ENCODE measurements at places on chromosomes 3 and 15.
A peak's percentile ranks its signal among the peaks of the same experiment; 100 is the strongest.

DNA sequence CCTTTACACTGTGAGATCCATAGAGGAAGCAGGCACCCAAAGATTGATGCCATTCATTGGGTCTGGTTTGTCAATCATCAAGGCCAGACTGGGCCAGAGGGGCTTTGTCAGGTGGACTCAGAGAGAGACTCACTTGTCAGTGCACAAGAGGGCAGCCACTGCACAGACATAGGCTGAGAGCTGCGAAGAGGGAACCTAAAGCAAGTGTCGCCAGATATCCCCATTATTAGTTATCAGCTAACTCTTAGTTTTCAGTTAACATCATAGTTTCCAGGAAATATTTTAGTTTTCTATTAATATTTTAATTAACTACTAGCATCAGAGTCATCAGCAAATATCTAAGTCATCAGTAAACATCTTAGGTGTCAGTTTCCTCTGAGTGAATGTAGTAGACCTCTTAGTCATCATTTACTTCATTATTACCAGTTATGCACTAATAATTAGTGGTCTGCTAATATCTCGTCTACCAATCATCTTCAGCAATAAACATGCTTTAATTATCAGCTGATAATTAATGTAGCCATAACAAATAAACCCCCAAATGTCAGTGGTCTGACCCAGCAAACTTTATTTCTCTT, 41.7 kb upstream of the LIMD1 start:
- DNase-seq = no peak

DNA sequence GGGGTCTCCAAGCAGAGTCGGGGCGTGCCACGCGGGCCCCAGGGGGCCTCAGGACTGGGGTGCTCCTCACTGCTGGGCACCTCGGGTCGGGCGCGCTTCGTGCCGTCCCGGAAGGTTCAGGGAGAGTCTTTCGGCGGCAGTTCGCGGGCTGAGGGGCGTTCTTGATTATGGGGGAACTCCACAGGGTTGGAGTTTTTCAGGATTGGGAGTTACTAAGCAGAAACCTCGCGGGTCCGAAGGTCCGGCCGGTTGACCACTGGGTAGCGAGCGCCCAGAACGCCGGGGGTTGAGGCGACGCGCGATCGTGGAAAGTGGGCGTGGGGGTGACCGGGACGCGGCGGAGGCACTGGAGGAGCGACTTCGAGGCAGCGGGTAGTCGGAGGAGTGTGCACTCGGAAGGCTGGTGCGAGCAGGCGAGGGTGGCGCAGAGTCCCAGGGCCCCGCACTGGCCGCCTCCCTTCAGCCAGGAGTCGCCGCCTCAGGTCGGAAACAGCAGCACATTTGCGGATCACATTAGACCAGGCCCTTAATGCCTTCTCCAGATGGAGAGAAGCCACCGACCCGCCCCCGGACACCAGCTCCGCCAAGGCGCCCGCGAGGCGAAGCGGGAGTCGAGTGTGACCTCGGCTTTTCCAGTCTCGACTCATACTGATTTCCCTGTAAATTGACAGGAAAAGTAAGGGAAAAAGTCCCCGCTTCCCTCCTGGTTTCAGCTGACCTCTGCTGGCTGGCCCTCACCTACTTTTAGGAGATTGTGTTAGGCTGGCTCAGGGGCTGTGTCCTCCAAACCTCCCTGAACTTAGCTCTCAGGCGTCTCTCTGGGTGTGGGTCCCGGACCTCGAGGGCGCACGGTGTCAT, 685 bp downstream of the ADAMTSL3 start:
- no peak for DNase-seq

GRCh38 chr3:86051058-86051457, 939.9 kb downstream of the VGLL3 start:
- no peak for DNase-seq

DNA sequence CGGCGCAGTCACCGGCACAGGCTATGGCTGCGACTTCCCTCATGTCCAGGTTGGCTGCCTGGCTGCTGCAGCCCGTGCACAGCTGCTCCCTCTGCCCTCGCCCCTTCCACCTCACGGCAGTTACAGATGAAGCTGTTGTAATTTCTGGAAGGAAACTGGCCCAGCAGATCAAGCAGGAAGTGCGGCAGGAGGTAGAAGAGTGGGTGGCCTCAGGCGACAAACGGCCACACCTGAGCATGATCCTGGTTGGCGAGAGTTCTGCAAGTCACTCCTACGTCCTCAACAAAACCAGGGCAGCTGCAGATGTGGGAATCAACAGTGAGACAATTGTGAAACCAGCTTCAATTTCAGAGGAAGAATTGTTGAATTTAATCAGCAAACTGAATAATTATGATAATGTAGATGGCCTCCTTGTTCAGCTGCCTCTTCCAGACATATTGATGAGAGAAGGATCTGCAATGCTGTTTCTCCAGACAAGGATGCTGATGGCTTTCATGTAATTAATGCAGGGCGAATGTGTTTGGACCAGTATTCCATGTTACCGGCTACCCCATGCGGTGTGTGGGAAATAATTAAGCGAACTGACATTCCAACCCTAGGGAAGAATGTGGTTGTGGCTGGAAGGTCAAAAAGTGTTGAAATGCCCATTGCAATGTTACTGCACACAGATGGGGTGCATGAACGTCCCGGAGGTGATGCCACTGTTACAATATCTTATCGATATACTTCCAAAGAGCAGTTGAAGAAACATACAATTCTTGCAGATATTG, 13.2 kb upstream of the GNB4 start:
- no peak for DNase-seq

DNA sequence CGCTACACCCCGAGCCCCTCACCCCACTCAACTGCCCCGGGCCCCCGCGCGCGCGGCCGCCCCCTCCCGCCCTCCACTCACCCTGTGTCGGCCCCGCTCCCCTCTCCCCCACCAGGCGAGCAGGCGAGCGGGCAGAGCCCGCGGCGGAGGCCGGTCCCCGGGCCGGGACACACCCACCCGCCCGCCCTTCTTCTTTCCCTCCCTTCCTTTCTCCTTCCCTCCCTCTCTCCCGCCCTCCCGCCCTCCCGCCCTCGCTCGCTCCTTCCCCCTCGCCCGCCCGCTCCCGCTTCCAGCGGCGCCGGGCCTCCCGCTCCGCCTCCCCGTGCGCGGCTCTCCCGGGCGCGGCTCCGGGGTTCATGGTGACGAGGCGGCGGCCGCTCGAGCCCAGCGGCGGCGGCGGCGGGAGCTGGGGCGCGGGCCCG, at the start of gene CTDSPL:
Gene CTDSPL, plus strand, starts transcription at position 261 of the 422 bp plus-strand sequence. CDS start 320 bp downstream, outside the sequence.
- peak; percentile 18 for DNase-seq

- DNase-seq = no peak
Observed at GRCh38 chr15:31461375-31461774, 134.7 kb downstream of the KLF13 start.

GRCh38 chr15:47794252-47794914, 77.1 kb downstream of the SEMA6D start:
- DNase-seq = no peak

- DNase-seq = no peak
Observed at GRCh38 chr3:37329465-37329864, 155.1 kb upstream of the LRRFIP2 start.

DNA sequence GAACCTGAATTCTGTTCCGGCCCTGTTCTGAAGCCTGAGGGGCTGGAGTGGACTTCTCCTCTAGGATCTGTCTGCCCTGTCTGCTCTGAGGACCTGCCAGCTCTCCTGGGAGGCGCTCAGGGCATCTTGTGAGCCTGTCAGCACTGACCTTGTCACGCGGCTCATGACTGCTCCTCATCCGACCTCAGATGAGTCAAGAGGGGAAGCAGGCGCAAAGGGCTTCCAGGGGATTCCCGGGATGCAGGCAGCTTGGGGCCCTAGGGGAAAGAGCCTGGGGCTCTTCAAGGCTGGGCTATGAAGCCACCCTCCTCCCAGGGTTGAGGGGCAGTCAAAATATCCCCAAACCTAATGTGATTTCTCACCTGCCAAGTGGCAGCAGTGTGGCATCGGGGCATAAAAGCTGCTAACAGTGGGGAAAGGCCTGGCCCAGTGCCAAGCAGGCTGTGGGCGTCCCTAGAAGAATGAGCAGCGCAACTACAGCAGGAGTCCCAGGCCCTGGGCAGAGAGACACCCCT, 27.6 kb upstream of the ANKDD1A start:
- DNase-seq = no peak

- DNase-seq = peak; percentile 30
Observed at GRCh38 chr3:170079536-170080165, 41.9 kb downstream of the GPR160 start.

GRCh38 chr3:13619661-13620230, 70.8 kb downstream of the FBLN2 start:
- DNase-seq = no peak

GRCh38 chr3:22372292-22373062, 621.5 kb upstream of the ZNF385D start:
- no peak for DNase-seq

GRCh38 chr3:48708481-48708889, 8.5 kb downstream of the IP6K2 start:
- DNase-seq = no peak

GRCh38 chr3:101950985-101951733, 101.8 kb downstream of the NFKBIZ start:
- no peak for DNase-seq

DNA sequence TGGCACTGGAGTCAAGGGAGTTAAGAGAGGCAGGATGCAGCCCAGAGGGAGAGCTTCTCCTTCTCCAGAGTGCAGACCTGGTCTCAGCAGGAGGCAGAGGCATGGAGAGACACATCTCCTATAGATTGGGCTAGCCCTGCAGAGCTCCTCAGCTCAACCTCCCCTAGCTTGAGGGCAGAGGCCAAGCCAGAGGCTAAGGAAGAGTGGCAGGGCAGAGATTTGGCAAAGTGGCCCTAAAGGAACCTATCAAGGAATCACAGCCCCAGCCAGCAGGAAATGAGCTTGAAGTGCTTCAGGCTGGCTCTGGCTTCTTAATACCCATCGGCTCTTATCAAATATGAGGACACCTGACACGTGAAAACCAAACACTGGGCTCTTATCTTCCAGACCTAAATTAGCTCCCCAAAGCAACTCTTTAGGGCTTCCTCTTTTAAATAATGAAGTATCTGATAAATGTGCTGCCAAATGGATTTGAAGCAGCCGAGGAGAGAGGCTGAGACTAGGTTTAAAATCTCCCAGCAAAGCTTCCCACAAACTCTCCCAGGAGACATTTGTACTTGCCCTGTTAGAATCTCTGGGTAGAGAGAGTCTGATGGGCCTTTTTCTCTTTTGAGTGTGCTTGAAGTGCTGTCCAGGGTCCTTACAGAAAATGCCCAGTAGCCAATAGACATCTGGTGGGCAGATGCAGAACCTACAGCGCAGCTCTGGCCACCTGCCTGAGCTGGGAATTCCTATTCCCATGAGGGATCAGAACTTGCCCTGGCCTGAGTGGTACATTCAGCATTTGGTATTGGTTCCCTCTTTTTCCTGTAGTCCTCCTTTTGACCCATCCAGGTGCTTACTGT, 271.4 kb downstream of the CLSTN2 start:
- DNase-seq = peak; percentile 14

DNA sequence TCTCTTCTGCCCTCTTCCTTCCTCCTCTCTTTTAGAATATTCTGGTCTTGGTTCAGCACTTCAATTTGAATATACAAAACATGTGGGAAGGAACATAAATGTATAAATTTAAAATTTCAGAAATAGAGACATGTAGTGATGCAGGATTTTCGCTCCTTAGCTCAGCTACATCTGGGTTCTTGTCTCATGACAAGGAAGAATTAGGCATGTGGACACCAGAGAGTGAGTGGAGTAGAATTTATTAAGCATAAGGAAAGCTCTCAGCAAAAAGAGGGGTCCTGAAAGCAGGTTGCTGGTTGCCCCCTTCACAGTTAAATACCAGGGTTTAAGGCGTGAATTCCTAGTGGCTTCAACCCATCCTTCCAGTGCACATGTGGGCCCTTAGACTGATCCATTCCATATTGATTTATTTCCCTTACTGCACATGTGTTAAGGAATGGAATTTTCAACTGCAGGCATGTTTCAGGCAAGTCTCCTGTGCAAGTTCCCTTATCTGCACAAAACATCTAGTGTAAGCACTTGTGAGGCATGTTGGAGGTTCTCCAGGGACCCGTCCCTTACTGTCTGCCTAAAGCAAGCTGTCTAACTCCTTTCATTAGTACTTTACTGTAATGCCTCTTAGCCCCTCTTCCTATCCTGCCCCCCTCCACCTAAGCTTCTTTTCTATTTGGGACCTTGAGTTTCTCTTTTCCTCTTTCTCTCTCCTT, 133.2 kb upstream of the STRIT1 start:
- DNase-seq = no peak

GRCh38 chr15:67077641-67078215, 12.3 kb downstream of the SMAD3 start:
- no peak for DNase-seq

DNA sequence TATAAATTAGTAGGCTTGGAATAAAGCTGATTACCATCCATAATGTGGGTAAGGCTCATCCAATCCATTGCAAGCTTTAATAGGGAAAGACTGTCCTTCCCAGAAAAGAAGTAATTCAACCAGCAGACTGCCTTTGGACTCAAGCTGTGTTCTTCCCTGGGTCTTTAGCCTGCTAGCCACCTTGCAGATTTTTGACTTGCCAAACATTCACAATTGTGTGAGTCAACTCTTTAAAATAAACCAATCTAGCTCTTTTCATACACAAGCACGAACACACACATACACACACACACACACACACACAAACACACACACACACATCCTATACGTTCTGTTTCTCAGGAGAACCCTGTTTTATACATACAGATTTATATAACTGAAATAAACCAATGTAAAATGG, 248.1 kb downstream of the NAALADL2 start:
- no peak for DNase-seq

DNA sequence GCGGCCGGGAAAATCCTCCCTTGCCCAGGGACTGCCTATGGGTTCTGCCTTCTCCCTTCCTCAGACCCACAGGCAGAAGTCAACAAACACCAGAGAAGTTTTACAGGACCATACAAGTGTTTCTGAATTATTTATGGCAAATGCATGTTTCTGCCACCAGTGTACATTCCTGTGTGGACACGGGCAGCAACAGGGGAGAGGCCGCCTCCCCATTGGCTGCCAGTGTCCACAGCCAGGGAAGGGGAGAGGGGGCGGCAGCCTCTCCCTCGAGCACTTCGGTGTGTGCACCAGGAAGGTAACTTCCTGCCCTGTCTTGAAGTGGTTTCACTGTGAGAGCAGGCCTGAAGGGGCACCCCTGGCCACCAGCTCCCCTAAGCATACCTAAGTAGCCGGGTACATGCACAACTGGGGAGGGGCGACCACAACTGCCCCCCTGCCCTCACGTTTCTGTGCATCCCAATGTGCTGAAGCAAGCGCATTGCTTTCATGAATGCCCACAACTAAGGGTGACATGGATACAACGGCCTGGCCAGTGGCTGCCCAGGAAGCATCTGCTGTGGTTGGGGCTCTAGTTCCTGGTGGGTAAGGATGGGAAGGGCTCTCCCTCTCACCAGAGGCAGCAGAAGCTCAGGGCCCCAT, 14.8 kb upstream of the SHISA5 start:
- DNase-seq = no peak

DNA sequence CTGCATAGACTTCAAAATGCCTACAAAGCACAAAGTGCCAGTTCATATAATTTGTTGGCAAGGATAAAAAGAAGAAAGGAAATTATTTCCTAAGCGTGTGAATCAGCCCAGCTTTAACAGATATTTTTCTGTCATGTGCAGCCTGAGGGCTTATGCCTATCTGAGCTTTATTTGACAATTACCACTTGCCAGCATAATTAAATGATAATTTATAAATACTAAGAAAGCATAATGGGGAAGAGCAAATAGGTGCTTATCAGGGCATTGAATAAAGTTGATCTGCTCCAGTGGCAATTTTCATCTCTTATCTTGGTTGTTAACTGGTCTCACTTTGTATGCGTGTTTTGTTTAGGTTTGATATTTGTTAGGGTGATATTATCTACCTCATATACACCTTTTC, 313.4 kb upstream of the DNAJC19 start:
- DNase-seq = no peak

GRCh38 chr3:125192190-125193035, 20.1 kb downstream of the SLC12A8 start:
- DNase-seq = no peak

GRCh38 chr3:20250786-20251185, 64.8 kb upstream of the SGO1 start:
- DNase-seq = no peak

Data from AG09319 (cell line).